ENCODE measurements at places on chromosomes 13 and 19.

DNA sequence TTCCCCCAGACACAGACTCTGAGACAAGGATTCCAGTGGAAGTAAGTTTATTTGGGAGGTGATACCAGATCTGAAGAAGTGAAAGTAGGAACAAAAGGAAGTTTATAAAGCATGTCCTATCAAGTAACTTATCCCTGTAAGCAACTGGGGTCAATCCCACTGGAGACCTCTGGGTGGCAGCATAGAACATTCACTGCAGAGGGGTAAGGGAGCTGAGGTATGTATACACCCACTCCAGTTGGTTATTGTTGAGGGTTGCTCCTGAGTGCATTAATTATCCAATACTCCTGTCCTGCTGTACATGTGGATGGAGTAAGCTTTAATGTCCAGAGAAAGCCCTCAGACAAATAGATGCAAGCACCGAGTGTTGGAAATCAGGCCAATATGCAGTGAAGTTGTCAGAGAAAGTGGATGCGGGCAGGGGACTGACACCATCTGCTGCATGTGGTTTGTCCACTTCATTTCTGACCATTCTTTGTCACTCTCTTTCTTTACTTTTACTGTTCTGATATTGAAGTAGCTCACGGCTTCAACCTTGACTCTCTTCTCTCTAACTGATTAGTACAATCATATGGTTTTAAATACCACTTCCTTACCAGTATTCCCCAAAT lies 46.7 kb downstream of the NOTCH3 start:
- no peak for DNase-seq

DNA sequence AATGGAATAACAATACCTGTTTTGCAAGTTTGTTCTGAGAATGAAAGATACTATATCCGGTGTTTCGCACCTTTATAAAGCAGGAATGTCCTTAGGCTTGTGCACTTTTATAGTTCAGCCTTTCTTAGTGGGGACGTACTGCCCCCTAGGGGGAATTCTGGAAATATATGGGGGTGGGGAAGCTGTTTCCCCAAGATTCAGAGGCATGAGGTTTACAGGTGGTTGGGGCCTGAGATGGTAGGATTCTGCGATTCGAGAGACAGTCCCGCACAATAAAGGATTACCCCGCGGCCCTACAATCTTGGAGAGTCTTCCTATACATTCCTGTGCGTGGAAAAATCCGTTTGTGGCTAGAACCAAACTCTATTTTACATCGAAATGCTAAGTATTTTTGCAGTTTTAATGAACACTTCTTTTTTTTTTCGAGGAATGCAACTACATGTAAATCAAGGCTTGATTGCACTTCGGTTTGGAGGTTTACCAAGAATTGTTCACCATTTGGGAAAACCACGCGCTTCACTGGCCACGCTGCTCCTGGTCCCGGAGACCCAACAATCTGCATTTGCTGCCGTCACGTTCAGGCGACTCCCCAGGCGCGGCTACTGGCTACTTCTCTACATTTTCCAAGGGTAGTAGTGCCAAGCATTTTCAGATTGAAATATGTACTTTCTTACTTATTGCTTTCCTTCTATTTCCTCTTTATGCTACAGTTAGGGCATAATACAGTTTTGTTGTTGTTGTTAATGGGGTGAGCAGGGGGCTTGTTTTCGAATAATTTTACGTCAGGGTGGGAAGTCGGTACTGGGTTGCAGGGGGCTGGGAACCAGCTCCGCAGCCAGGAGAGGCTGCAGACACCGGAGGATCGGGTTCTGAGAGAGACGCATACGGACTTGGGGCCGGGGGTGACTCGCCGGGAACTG lies 830 bp downstream of the NEK5 start:
- peak; percentile 31 for DNase-seq

DNA sequence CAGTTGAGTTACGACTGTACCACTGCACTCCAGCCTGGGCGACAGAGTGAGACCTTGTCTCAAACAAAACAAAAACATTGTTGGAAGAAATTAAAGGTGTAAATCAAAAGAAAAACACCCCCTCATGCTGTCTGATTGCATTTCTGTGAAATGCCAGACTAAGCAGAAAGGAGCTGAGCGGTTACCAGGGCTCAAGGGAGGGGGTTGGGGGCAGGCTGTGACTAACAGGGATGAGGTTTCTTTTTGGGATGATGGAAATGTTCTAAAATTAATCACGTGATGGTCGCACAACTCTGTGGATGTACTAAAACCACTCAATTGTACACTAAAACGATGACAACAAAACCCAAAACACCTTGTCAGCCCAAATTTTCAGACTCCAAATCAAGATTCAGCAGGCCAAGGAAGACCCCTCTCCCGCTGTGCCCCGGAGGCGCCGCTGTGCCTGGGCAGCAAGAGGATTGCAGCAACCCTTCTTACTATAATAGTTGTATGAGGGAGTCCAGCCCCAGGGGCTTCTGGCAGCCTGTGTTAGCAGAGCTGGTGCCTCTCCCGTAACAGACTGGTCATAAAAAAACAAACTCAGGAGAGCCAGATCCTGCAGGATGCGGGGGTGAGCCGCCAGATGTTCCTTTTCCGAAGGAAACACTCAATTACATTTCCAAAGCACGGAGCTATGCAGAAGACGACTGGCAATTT lies 20.9 kb downstream of the CAPS start:
- DNase-seq: no peak

DNA sequence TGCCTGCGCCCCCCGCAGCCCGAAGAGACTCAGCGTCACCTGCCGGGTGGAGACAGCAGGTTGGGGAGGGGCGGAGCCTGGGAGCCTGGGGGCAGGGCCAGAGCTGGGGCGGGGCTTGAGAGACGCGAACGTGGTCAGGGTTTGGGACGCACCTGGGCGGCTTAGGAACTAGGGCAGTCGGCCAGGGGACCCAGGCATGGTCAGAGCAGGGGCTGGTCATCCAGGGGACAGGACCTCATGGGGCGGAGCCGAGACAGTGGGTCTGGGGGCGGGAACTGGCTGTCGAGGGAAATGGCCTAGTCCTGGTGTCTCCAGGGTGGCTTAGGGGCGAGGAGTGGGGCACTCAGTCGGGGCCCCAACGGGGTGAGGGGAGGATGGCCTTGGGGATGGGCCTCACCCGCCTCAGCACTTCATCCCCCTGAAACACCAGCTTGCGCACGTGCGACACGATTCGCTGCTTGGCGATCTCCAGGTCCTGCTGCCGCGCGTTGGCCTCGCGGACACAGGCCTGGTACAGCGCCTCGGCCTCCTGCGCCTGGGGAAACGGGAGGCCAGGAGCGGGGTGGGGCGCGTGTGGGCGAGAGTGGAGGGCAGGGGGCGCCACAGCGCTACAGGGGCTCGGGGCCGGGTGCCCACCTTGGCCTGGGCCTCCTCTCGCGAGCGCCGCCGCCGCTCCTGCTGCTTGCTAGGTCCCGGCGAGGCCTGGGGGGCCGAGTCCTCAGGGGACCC lies 5.8 kb downstream of the GMIP start:
- no peak for DNase-seq

GRCh38 chr19:30564551-30565011 lies 192.4 kb downstream of the ZNF536 start:
- peak; percentile 90 for DNase-seq

DNA sequence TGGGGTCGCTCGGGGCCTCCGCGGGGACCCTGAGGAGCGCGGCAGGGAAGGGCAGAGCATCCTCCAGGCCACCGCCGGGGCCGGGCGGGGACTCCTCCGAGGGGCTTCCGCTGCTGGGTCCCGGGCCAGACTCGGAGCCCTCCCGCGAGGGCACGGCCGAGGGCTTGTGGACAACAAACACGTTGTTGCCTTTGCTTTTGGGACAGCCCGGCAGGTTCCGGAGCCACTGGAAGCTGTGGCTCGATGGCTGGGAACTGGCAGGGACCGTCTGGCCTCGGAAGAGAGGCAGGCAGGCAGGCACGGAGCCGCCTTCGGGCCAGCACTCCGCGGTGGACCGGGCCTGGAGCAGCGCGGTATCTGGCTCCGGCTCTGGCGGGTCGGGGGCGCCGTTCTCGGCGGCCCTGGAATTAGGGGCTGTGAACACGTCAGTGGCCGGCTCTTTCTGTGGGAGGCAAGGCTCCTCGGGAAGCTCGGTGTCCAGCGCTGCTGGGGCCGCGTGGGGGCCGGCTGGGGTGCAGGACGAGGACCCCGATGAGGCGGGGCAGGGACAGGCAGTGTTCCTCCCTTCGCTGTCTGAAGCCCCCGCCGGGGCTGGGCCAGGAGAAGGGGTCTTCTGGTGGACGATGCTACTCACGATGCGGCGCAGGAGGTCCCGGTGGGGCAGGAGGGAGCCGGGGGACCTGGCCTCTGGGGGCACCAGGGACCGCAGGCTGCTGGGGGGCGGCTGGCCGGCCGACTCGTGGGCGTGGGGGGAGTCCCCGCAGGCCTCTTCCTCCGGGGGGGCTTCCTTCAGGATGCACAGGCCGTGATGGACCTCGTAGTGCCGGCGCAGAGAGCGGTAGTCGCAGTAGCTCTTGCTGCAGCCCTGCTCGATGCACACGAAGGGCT lies 27.6 kb downstream of the ZNF541 start:
- DNase-seq: no peak

DNA sequence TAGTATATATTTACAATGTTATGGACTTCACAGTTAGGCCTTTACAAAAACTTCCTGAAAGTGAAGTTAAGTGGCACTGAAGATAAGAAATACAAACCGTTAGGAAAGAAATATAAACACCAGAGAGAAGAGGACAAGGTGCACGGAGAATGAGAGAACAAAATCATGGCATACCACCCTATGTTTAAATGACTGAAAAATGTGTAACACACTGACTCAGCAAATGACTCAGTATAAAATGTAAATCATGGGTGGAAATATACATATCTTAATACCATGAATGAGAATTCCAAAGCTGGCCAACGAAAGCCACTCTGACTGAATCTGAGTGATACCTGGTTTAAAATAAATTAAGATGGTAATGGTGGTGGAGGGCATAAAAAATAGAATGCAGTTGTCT lies 260.8 kb downstream of the DNAJC15 start:
- DNase-seq: no peak

DNA sequence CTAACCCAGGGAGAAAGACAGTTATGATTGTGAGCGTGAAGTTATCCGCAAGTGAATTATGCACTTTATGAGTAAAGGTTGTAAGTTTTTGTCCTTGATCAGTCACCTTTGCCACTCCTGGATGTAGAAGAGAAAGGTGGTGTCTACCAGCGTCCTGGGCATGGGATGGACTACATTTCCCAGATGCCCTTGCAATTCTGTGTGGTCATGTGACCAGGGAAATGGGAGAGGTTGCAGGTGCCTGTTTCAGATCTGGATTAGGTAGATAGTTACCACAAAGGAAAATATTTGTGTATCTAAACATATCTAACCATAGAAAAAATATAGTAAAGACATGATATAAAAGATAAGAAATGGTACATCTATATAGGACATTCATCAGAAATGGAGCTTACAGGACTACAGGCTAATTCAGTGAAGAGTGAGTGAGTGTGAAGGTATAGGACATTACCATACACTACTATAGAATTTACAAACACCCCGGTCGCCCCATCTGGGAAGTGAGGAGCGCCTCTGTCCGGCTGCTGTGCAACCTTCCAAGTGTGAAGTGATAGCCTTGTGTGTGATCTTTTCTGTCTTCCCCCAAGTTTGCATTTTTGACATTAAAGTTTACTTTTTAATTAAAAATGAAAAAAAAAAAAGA lies 51.6 kb upstream of the CACNA1A start:
- DNase-seq: no peak

DNA sequence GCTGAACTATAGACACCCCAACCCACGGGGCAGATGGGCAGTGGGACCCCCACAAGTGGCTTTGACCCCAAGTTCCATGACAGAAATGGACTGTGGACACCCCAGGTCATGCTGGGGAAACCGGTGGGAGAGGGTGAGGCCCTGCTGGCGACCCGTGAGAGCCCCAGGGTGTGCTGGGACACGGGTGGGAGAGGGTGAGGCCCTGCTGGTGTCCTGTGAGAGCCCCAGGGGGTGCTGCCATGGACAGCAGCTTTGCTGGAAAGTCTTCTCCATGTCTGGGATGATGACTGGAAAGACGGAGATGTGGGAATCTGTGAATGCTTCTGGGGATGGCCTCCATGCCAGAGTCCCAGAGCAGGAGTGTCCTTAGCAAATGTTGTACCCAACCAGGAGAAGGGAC lies 148.4 kb downstream of the URI1 start:
- DNase-seq: no peak

DNA sequence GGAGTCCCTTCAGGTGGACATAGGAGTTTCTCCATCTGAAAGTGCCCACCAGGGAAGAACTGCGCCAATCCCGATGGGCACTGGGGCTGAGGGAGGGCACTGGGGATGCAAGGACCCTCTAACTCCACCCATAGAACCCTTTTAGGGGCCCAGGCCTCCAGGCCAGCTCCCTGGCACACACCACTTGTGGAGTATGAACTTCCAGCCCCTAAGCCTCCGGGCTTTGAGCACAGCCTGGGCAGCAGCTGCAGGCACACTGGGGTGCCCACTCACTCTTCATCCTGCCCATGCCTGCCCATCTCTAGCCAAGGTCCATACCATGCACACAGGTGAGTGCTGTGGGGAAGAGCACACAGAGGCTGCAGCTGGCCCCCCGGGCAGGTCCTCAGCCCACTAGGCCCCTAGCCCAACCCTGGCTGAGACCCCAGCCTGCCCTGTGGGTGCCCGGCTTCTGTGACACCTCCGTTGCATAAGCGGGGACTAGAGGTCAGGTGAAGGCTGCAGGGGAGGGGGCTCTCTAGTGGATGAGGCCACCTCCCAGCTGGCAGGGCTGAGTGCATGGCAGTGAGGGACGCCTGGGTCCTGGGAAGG lies 14.6 kb upstream of the SLC7A10 start:
- no peak for DNase-seq

DNA sequence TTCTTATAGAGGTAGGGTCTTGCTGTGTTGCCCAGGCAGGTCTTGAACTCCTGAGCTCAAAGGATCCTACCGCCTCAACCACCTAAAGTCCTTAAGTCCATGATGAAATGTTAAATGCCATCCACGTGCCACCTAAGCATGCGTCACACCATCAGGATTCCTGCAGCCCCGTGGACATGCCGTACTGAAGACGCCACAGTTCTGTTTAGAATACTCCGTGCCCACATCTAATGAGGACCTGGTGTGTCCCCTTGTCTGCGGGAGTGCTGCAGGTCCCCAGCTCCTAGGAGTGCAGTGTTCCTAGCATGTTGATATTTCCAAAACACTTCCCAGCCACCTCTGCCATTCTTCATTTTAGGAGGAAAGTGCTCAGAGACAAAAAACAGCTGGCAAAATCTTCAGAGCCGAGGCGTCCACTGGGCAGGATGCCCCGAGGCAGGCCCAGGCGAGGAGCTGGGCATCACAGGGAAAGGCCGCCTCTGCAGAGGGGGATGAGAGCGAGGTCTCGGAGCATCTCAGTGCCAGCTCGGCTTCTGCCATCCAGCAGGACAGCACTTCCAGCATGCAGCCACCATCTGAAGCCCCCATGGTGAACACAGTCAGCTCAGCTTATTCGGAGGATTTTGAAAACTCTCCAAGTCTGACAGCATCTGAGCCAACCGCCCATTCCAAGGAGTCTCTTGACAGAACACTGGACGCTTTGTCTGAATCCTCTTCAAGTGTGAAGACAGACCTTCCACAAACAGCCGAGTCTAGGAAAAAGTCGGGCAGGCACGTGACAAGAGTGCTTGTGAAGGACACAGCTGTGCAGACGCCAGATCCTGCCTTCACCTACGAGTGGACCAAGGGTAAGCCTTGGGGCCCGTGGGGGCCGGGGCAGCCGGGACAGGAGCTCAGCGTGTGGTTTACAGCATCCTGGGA lies 13.2 kb downstream of the C19orf44 start:
- peak; percentile 43 for DNase-seq
